ENCODE measurements at places on chromosomes 16 and 17. TPM values are rescaled to one million over a fixed set of nuclear protein-coding genes. Genes with fewer than 3 reads are reported as not detected.
A peak's percentile ranks its signal among the peaks of the same experiment; 100 is the strongest.

- H3K27me3 ChIP-seq = peaks cover 25% of the 10 kb centered on the region
- peaks cover 5% of the 10 kb centered on the region for H3K36me3 ChIP-seq
- H3K4me3 ChIP-seq = no peak overlapping the region
- no peak for DNase-seq
Observed at GRCh38 chr17:2056206-2057174, 1.6 kb downstream of the HIC1 start.

DNA sequence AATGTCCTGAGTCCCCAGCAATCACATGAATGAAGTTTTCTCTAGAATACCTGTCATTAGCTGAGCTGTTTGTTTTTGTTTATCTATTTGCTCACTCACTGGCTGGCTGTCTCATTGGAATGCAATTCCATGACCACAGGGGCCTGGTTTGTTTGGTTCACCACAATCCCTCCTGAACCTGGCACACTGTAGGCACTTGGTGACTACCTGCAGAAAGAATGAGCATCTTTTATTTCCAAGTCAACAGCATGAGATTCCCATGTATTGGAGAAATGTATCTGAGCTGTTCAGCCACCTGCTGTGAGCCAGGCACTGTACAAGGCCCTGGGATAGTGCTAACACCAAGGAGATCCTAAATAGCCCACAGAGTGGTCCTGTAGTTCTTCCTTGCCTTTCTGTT lies 345.1 kb downstream of the XYLT1 start:
- no peaks in the 10 kb centered on the region for H3K4me1 ChIP-seq
- H3K27me3 ChIP-seq = no peaks in the 10 kb centered on the region
- no peak overlapping the region for H3K27ac ChIP-seq
- DNase-seq = no peak
- H3K36me3 ChIP-seq = no peaks in the 10 kb centered on the region

GRCh38 chr17:64236827-64237403 lies 26.1 kb downstream of the TEX2 start:
- H3K4me3 ChIP-seq = no peak overlapping the region
- H3K27me3 ChIP-seq = no peaks in the 10 kb centered on the region
- H3K4me1 ChIP-seq = peaks cover 26% of the 10 kb centered on the region
- peak overlapping the region; percentile 2 for H3K27ac ChIP-seq

DNA sequence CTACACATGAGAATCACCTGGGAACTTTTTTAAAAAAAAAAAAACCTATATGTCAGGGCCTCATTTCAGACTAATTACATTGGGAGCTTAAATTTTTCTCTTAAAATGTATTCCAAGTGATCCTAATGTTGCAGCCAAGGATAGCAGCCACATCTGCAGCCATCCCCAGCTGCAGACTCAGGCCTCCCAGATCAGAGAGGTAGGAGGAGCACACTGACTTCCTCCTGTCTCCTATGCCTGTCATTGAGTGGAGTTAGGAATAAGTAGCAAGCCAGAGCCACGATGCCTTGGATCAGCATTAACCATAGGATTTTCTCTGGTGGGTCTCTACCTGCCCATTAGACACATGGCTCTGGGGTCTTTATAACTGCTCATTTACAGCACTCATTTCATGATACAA lies 463.5 kb downstream of the HS3ST4 start:
- no peak for DNase-seq
- H3K4me3 ChIP-seq = no peak overlapping the region
- H3K4me1 ChIP-seq = no peaks in the 10 kb centered on the region
- no peaks in the 10 kb centered on the region for H3K36me3 ChIP-seq
- no peaks in the 10 kb centered on the region for H3K27me3 ChIP-seq

- no peaks in the 10 kb centered on the region for H3K36me3 ChIP-seq
- no peak overlapping the region for H3K4me3 ChIP-seq
- peaks cover 43% of the 10 kb centered on the region for H3K27me3 ChIP-seq
- peak; percentile 64 for DNase-seq
- H3K4me1 ChIP-seq = no peaks in the 10 kb centered on the region
- H3K27ac ChIP-seq = no peak overlapping the region
Observed at GRCh38 chr17:1908699-1909309, 79.0 kb downstream of the RPA1 start.

DNA sequence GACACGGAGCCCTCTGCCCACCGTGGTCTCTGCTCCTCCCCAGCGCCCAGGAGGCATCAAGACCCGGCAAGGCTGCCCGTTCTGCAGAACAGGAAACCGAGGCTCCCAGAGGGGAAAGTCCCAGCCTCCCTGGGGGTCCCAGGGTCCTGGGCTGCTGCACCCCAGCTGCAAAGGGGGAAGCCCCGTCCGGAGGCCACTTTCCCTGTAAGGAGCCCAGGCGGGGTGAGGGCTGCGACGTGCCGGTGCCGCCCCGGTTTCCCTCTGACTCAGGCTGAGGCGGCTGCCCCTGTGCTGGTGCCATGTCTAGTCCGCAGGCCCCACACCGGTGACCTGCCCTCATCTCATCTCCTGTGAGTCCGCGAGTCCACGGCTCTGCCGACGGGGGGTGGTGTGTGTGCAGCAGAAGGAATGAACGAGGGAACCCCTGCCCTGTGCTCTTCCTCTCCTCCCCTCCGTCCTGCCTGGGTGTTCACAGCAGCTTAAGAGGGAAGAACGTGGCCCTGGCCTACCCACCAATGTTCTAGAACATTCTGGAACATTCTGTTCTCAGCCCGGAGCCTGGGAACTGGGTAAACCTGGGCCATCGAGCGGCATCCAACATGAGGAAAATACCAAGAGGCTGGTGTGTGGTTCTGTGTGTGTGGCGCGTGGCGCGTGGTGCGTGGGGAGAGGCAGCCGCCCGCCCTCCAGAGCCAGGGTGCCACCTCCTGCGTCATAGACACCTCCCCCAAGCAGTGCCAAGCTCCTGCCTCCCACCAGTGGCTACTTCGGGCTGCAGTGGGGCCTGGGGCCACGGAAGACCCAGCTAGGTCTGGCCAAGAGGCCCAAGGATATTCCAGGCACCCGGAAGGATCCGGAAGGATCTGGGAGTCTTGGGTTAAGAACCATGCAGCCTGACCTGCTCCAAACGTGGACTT lies 7.0 kb upstream of the CBFA2T3 start:
- no peaks in the 10 kb centered on the region for H3K4me1 ChIP-seq
- no peak overlapping the region for H3K4me3 ChIP-seq
- peaks cover 4% of the 10 kb centered on the region for H3K36me3 ChIP-seq
- DNase-seq = no peak
- H3K27ac ChIP-seq = no peak overlapping the region

GRCh38 chr17:40646791-40647623 lies 611 bp downstream of the SMARCE1 start:
- H3K27ac ChIP-seq = peak overlapping the region; percentile 87
- H3K4me3 ChIP-seq = peak overlapping the region; percentile 74
- H3K27me3 ChIP-seq = no peaks in the 10 kb centered on the region

DNA sequence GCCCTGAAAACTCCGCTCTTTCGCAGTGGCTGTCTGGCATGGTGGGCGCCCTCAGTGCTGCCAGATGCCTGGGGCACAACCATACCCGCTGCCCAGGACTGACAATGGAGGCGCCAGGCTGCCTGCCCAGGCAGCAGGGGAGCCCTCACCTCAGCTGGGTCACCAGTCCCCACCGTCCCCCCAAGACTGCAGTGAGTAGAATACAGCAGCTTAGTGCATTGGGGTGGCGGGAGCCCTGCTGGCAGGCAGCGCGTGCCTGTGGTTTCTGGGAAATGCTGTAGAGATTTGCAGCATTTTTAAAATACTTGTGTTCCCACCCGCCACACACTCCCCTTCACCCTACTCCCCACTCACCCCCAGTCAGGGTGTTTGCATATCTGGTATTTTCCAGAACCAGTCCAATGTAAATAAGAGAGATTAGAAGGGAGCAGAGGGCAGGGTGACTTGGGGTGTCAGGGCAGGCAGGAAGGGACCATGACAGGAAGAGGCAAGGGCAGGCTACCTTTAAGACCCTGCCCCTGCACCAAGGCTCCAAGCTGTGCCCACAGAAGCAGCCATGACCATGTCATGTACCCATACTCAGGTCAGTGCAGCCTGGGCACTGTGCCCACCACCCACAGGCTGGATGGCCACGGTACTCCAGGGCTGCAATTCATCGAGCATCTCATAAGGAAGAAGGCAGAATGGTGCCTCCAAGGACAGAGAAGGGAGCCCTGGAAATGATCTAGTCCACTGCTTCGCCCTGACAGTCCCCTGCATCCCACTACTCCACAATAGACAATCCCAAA lies 21.5 kb downstream of the MYO18A start:
- peak overlapping the region; percentile 63 for H3K27ac ChIP-seq
- peaks cover 83% of the 10 kb centered on the region for H3K4me1 ChIP-seq
- H3K27me3 ChIP-seq = no peaks in the 10 kb centered on the region
- peak overlapping the region; percentile 45 for H3K4me3 ChIP-seq
- H3K36me3 ChIP-seq = peaks cover 33% of the 10 kb centered on the region
- peak; percentile 59 for DNase-seq

DNA sequence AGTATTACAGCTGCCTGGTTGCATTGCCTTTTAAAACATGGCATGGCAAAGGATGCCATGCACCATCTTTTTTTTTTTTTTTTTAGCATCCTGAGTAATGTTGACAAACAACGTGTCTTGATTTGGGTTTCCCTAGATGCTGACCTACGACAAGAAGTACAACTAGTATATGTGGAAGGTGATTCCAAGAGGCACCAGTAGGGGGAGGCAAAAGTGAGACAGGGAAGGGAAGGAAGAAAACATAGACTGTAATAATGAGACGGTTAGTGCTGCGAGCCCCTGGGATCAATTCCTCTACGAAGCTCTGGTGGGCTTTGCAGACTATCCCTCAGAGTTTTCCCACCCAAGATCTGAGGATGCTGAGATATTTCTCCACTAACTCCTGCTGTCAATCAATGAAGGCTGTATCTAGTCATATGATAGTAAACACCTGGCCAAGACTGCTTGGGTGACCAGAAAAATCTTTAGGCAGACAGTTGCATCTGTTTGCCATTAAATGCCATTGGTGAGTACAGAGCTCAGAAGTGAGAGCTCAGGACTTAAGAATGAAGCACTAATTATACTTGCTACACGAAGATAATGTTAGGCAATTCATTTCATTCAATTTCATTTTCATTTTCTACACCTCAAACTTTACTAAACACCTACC lies 458.6 kb upstream of the GOT2 start:
- peak; percentile 37 for DNase-seq
- H3K27ac ChIP-seq = no peak overlapping the region
- no peaks in the 10 kb centered on the region for H3K4me1 ChIP-seq

DNA sequence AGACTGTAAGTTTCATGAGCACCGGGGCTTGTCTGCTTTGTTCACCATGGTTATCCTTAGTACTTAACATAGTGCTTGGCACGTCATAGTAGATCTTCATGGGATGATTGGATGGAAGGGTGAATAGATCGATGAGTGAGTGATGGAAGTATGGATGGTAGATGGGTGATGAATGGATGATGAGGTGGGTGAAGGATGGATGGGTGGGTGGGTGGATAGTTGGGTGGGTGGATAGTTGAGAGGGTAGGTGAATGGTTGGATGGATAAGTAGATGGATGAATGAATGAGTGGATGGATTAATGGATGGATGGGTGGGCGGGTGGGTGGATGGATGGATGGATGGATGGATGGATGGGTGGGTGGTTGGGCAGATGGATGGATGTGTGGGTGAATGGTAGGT lies 133.2 kb upstream of the PLCG2 start:
- no peaks in the 10 kb centered on the region for H3K4me1 ChIP-seq
- H3K36me3 ChIP-seq = no peaks in the 10 kb centered on the region

DNA sequence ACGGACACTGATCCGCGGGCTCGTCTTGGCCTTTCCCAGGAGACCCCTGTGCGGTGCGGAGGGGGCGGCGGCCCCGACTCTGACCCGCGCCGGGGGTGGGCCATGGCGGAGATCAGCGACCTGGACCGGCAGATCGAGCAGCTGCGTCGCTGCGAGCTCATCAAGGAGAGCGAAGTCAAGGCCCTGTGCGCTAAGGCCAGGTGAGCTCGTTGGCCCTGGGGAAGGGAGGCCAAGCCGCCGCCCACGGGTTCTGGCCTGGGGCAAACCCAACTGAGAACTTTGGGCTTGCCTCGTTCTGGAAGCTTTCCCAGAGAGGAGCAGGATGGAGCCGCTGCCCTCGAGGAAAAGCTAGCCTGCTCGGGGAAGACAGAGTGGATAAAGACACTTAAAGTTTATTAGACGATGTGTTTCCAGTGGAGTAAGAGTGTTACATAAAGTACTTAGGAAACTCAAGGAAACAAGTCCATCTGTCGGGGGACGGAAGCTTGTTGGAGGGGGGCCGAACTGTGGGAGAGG lies 540 bp downstream of the PPP4C start:
- H3K27me3 ChIP-seq = no peaks in the 10 kb centered on the region
- peak overlapping the region; percentile 88 for H3K27ac ChIP-seq
- H3K36me3 ChIP-seq = peaks cover 84% of the 10 kb centered on the region
- peaks cover 23% of the 10 kb centered on the region for H3K4me1 ChIP-seq
- peak overlapping the region; percentile 87 for H3K4me3 ChIP-seq

DNA sequence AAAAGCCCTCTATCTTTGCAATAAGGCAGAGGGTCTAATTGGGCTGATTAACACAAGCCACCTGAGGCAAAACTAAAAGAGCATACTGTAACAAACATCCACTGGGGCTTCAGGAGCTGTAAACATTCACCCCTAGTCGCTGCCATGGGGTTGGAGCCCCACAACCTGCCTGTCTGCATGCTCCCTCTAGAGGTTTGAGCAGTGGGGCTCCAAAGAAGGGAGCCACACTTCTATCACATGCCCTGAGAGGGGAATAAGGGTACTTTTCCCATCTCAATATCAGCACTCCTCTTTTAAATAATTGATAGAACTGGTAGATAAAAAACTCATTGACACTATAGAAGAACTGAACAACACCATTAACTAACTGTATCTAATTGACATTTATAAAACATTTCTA lies 130.1 kb upstream of the COX10 start:
- no peaks in the 10 kb centered on the region for H3K36me3 ChIP-seq
- no peak overlapping the region for H3K4me3 ChIP-seq
- DNase-seq = no peak
- H3K4me1 ChIP-seq = no peaks in the 10 kb centered on the region
- H3K27me3 ChIP-seq = no peaks in the 10 kb centered on the region
- H3K27ac ChIP-seq = no peak overlapping the region

DNA sequence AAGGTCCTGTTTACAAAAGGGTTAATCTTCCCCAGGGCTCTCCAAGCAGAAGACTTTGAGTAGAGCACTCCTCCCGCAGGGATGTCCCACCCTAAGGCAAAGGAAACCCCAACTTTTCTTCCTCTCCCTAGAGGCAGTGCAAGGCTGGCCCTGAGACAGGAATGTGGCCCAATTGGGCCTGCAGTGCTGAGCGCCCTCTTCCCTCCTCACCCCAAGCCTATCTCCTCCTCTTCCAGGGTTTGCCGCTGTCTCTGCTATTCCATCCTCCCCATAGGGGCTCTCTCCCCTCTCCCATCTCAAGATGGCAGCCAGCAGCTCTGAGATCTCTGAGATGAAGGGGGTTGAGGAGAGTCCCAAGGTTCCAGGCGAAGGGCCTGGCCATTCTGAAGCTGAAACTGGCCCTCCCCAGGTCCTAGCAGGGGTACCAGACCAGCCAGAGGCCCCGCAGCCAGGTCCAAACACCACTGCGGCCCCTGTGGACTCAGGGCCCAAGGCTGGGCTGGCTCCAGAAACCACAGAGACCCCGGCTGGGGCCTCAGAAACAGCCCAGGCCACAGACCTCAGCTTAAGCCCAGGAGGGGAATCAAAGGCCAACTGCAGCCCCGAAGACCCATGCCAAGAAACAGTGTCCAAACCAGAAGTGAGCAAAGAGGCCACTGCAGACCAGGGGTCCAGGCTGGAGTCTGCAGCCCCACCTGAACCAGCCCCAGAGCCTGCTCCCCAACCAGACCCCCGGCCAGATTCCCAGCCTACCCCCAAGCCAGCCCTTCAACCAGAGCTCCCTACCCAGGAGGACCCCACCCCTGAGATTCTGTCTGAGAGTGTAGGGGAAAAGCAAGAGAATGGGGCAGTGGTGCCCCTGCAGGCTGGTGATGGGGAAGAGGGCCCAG lies 1.0 kb downstream of the PRRT2 start:
- peak overlapping the region; percentile 96 for H3K4me3 ChIP-seq
- no peak for DNase-seq
- peaks cover 85% of the 10 kb centered on the region for H3K36me3 ChIP-seq
- peaks cover 39% of the 10 kb centered on the region for H3K27me3 ChIP-seq
- H3K4me1 ChIP-seq = peaks cover 34% of the 10 kb centered on the region

Gene ACE
- total RNA-seq = 5.9 TPM

Gene SENP3
- total RNA-seq = 54.3 TPM

Measured in Calu3 (cell line).